PC-3 (cell line): ENCODE measurements at places on chromosomes 12 and 14. TPM values are rescaled to one million over a fixed set of nuclear protein-coding genes. Genes with fewer than 3 reads are reported as not detected.
A peak's percentile ranks its signal among the peaks of the same experiment; 100 is the strongest.

LRRC43 gene
- total RNA-seq = 0.66 TPM in 1 of 2 replicates, not detected in the other

ADAM21 gene
- total RNA-seq = 0.29 and 0.80 TPM in 2 replicates

TMEM263 gene
- 42.7 and 59.7 TPM in 2 replicates for total RNA-seq

GRCh38 chr12:95633049-95633731 lies 81.9 kb upstream of the USP44 start:
- H3K36me3 ChIP-seq = no peaks in the 10 kb centered on the region
- H3K27me3 ChIP-seq = no peaks in the 10 kb centered on the region
- H3K4me3 ChIP-seq = no peak overlapping the region
- H3K27ac ChIP-seq = peak overlapping the region; percentile 91

GRCh38 chr14:104290058-104290667 lies 151.8 kb downstream of the KIF26A start:
- H3K4me3 ChIP-seq = no peak overlapping the region
- DNase-seq = no peak
- H3K27me3 ChIP-seq = peaks cover 17% of the 10 kb centered on the region; the same call in 1 of the 2 replicates
- no peak overlapping the region for H3K27ac ChIP-seq
